ENCODE measurements at places on chromosomes 1 and 21. TPM values are rescaled to one million over a fixed set of nuclear protein-coding genes. Genes with fewer than 3 reads are reported as not detected.

GRCh38 chr1:65176591-65176990 lies 28.6 kb downstream of the AK4 start:
- DNase-seq, result no peak

DNA sequence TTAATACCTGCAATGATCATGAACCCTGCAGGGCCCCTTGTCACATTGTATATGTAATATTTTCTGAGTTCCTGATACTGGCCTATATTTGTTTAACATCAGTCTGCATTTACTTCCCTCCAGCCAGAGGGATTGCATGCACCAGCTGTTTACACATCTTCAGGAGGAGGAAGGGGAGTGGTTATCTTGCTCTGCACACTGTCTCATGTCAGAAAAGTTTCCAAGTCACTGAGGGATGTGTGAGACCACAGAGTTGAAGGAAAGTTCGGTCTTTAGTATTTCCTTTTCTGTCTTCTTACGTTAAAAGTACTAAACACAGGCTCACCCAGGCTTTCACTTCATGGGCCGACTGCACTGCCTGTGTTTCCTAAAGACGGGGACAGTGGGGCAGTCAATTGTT lies 574.1 kb downstream of the LMO4 start:
- no peak for DNase-seq

Gene WDR4
- 51.9 TPM for total RNA-seq

Gene CRNN
- 0.21 TPM for total RNA-seq

DNA sequence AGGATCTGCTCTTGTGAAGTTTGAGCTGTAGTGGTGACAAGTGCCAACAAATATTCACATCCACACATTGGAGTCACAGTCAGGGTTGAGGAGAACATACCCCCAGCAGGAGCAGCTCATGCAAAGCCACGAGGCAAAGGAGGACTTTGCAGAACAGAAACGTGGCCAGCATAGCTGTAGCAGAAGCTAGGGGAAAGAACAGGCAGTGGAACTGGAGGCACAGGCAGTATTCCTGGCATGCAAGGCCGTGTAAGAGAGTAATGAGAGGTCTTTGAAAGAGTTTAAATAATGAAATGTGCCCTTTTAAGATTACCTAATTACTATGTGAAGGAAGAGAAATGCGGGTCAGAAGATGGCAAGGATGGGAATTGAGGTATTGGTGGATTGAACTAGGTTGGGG lies 40.9 kb upstream of the IKBKE start:
- no peak for DNase-seq

- DNase-seq, result no peak
These were observed 18.9 kb downstream of the VANGL2 start for GRCh38 chr1:160419150-160419837.

GRCh38 chr1:36108314-36108713 lies 16.7 kb downstream of the COL8A2 start:
- DNase-seq, result no peak

DNA sequence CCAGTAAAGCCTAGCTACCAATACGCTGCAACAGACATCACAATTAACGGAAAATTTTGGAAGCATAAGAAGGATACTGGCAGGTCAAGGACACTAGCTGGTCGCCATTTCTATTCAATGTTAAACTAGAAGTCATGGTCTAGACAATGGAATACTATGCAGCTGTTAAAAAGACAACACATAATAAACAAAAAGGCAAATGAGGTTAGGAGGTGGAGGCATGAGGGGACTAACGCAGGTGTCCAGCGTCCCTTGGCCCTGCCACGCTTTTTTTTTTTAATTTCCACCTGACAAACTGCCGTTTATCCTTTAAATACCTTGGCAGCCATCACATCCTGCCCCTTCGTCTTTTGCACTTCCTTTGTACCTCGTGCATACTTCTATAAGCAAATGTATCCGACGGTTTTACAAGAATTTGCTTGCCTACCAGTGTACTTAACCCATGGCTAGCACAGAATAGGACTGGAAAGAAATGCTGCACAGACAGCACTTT lies 698 bp upstream of the SLC22A15 start:
- no peak for DNase-seq

- DNase-seq, result no peak
These were observed 11.1 kb upstream of the PAXBP1 start for GRCh38 chr21:32782698-32783097.

GRCh38 chr1:232675260-232675659 lies 45.3 kb upstream of the SIPA1L2 start:
- no peak for DNase-seq

GRCh38 chr1:29783508-29784275 lies 547.4 kb downstream of the PTPRU start:
- no peak for DNase-seq

DNA sequence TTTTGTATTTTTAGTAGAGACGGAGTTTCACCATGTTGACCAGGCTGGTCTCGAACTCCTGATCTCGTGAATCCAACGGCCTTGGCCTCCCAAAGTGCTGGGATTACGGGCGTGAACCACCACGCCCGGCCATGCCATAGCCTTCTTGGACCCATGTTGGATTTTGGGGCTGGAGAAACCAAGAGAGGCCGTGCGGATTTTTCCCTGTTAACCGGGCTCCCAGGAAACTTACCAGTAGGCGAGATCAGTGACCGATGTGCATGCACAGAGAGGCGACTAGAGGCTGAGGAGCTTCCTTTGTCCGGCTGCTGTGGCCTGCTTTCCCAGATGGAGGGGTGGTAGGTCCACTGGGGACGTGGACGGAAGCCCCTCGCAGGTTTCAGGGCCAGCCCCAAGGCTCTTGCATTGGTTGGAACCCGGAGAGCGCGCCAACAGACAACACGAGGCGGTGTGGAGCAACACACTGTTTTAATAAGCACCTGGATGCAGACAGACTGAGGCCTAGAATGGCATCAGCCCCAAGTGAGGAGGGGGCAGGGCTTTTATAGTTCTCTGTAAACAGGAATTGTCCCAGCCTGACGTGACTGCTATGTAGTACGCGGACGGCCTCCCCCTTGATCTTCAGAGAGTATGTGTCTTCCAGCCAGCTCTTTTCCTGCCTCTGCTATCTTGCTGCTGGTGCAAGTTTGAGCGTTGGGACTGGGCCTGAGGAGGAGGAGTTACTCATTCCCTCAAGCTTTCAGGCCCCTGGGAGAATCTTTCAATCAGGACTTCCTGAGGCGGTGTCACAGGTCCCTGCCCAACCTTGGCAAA lies at the start of gene ERVH48-1:
Gene ERVH48-1, minus strand, starts transcription at position 517 of the 813 bp plus-strand sequence. CDS start 6,624 bp downstream, outside the sequence.
- DNase-seq, result no peak

Gene ENAH
- 103 TPM for total RNA-seq

Gene TMEM200B
- total RNA-seq, result 18.5 TPM

Gene OR2L8
- not detected for total RNA-seq

GRCh38 chr1:15254559-15254958 lies 7.5 kb downstream of the FHAD1 start:
- DNase-seq, result no peak

GRCh38 chr1:246565751-246566127 lies 322 bp downstream of the TFB2M start:
- DNase-seq, result no peak

DNA sequence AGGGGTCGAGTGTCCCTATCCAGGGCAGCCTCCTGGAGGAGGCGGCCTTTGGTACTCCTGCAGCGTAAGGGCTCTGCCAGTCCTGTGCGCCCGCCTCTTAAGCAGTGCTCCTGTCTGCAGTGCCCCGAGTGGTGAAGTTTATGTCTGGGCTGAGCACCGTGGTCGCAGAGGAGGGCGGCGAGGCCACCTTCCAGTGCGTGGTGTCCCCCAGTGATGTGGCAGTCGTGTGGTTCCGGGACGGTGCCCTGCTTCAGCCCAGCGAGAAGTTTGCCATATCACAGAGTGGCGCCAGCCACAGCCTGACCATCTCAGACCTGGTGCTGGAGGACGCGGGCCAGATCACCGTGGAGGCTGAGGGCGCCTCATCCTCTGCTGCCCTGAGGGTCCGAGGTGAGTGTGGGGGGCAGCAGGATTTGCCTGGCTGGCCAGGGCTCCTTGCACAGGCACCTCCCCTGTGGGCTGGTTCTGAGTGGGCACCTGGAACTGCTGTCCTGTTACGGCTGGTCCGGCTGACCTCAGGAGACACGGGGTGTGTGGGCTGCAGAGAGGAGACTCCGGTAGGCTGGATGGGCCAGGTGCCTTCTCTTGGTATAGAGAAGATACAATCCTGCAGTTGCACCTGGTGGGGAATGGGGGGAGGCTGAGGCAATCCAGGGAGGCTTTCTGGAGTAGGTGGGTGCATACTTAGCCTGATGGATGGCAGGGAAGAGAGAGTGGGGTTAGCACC lies 66.8 kb downstream of the OBSCN start:
- DNase-seq, result no peak

DNA sequence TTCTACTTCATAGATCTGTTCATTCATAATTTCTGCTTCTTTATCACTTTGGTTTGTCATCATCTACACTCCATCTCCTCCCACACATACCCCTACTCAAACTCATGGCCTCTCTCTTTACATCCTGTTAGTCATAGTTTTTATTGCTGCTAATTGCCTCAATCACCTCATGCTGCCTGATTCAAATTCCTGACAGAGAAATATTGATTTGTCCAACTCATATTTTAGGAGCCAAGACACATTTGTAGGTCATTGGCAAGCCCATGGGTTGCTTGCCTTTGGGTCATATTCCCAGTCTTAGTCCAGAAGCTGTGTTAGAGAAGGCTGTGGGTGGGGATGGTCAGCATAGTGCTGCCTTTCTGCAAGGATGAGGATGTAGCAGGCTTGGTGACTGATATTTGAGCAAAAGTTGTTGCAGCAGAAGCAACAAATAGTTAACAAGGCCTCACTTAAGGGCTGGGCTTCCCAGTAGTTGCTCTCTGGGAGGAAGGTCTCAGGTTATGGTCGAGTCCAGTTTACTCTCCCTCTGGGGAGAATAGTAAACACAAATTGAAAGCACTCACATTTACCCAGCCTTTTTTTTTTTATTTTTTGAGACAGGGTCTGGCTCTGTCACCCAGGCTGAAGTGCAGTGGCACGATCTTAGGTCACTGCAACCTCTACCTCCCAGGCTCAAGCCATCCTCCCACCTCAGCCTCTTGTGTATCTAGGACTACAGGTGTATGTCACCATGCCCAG lies 22.4 kb upstream of the EPS15 start:
- DNase-seq, result no peak

GRCh38 chr1:152127673-152128072 lies 12.4 kb upstream of the TCHH start:
- DNase-seq, result no peak

- no peak for DNase-seq
These were observed 30.2 kb downstream of the DPH5 start for GRCh38 chr1:100995198-100995988.

DNA sequence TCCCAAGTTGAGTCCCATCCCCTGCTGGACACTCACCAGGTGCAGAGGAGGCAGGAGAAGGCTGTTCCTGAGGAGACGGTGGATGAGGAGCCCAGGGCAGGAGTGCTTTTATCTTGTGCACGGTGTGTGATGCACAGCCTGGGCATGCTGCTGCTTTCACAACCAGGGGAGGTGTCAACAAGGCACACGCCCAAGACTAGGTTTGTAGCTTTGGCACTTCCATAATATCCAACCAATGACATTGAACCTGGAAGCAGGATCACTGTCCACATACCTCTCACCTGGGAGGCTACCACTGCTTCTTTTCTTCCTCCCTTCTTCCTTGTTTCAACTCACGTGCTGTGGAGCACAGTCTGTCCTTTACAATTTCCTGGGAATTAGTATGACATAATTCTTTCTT lies at the start of gene LCE3D:
Gene LCE3D, minus strand, starts transcription at position 84 of the 400 bp plus-strand sequence. CDS start 580 bp downstream, outside the sequence.
- no peak for DNase-seq

Gene WDR64
- total RNA-seq, result not detected

DNA sequence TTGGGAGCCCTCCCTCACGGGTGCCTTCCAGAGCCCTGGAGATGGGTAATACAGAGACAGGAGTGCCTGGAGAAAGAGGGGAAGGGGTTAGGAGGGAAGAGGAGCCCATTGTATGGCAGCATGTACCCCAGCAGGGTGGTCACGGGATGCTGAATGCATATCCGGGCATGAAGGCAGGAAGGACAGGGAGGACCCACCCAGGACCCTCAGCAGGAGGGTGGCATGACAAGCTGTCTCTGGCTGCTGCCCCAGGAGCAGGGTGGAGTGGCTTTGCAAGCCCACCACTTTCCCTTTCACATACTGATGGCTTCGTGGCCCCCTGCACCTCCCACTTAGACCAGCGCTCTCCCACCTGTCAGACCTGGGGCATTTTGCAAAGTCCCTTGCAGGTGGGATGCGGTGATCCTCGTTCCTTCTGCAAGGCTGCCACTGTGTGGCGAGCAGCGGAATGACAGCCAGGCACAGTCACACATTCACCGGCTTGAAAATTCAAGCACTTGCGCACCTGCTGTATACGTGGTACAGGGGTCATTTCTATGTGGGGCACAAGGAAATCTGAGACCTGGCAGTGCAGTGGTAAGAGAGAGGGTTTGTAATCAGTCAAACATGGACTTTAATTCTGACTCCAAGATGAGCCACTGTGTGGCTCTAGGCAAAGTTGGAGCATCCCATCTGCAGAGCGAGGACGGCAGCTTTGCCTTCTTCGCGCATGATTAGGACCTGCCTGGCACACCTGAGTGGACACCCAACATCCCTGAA lies 53.2 kb upstream of the TMEM51 start:
- DNase-seq, result no peak
